ENCODE measurements at places on chromosomes 12 and 14.

- DNase-seq = no peak
Observed at GRCh38 chr14:104072586-104072985, 12.9 kb upstream of the ASPG start.

DNA sequence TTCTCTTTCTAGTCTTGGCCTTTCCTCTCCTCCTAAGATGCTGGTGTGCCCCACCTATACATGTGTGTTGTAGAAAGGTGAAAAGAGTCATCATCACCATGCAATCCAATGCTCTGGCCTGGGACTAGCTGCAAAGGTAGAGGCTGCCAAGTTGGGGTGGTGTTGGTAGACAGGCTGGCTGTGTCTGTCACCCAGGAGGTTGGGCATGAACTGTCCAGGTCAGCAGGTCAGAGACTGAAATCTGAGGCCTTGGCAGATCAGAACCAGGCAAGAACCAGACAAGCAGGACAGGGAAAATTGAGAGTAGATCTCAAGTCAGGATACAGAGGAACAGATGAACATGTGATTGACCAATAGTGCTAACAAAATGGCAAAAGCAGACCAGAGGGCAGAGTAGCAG is 26.2 kb downstream of the L2HGDH start:
- DNase-seq = no peak

GRCh38 chr14:99686557-99687283 is 2.6 kb downstream of the CYP46A1 start:
- DNase-seq = no peak

- DNase-seq = no peak
Observed at GRCh38 chr12:99911081-99911480, 73.7 kb downstream of the ANKS1B start.

DNA sequence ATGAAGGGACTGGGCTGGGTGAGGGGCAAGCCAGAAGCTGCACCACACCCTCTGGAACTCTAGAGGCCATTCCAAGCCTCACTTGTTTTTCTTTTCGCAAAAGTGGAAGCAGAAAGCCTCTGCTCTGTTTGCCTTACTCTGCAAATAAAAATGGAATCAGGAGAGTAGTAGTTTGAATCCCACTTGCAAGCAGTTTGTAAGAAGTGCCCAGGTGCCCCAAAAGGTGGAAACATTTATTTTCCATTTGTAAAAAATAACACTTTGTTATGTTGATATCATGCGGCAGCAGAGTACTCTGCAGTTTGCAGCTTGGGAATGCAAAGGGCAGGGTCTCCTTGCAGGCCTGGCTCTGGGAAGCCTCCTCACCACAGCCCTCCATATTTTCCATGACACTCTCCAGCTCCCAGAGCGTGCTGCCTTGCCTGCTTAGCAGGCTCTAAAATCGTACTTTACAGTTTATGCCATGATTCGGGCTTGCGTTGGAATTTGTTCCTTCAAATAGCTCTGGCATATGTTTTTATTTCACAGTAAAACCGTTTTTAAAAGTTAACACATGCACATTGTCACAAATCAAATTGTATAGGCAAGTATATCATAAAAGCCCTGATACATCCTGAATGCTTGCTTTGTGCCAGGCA is 20.0 kb downstream of the TUNAR start:
- DNase-seq = no peak

DNA sequence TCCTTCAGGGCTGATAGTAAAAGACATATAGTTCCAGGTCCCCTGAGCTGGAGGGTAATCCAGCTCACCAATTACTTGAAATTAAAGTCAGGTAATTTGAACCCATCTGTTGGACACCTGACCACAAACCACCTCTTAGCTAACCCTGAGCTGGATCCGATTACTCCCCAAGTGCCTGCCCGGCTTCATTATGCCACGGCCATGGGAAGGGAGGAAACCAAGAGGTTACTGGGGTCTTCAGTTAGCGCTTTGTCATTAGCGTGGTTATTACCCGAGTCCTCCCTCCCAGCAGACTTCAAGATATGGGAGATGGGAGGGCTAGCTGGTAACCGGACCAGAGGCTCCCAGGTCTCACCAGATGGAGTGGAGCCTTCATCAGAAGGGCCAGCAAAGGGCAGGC is 1071.4 kb downstream of the BCL11B start:
- DNase-seq = no peak

DNA sequence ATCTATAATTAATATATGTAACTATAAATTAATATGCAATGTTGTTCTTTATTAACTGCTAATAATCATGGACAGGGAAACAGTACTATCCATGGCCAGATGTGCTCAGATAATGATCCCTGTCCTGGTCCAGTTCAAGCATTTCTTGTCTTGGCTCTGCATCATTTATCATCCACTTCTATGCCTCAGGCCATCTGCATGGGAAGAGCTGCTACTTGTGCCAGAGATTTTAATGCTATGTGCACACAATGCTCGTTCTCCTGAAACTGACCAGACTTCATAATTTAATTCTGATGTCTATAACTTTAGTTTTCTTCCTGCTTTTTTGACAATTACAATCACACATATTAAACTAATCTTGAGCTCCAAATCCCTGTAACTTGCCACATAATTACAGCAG is 11.2 kb upstream of the TMX1 start:
- no peak for DNase-seq

DNA sequence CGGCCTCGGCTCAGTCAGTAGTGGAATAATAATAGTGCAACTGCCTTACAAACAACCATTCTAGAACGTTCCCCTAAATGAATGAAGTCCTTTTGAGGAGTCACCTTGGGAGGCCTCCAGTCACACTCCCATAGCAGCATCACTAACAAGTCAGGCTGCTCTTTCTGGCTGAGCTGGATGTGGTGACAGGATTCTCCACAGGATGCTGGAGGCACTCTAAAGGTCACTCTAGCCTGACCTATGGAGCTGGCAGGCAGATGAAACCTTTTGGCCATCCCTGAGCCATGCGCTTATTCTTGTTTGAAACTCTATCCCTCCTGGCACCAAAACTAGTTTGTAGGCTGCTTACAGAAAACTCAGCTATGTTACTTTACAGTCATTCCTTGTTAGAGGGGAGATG is 17.9 kb upstream of the TFCP2 start:
- DNase-seq = no peak

GRCh38 chr14:78519863-78520262 is 349.7 kb downstream of the NRXN3 start:
- DNase-seq = no peak

DNA sequence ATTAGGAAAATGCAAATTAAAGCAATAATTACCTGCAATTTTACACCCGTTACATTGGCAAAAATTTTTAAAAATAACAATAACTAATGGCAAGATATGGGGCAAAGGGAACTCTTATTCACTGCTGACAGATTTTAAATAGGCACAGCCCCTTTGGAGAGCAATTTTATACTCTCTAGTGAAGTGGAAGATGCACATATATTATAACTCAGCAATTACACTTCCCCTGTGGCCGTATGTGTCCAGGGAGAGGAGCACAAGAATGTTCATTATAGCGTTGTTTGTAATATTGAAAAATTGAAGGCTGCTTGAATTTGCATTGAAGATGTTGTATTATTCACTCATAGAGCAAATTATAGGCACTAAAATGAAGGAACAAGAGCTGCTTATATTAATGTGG is 488.3 kb upstream of the ATXN7L3B start:
- no peak for DNase-seq
